ENCODE measurements at places on chromosomes 6 and 20.

DNA sequence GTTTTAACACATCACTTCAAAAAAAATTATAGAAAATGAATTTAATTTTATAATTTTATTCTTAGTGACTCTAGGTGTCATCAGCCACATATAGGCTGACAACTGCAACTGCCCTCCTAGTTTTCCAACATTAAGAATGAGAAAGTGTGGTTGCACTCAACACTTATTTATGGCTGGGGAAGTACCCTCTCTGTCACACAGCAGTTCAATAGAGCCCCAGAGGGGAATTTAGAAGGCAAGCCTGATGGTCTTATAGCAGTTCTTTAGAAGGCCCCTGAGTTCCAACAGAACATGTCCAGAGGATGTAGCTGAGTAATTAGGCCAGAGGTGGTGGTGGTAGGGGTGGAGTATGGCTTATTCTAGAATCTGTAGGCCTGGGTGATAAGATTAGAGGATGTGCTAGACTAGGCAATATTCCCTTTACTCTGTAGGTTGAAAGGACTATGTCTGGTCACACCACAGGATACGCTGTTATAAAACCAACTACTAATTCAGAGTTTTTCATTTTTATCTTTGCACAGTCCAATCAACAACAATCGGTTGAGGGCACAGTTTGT, 226.5 kb upstream of the CITED2 start:
- DNase-seq: no peak

DNA sequence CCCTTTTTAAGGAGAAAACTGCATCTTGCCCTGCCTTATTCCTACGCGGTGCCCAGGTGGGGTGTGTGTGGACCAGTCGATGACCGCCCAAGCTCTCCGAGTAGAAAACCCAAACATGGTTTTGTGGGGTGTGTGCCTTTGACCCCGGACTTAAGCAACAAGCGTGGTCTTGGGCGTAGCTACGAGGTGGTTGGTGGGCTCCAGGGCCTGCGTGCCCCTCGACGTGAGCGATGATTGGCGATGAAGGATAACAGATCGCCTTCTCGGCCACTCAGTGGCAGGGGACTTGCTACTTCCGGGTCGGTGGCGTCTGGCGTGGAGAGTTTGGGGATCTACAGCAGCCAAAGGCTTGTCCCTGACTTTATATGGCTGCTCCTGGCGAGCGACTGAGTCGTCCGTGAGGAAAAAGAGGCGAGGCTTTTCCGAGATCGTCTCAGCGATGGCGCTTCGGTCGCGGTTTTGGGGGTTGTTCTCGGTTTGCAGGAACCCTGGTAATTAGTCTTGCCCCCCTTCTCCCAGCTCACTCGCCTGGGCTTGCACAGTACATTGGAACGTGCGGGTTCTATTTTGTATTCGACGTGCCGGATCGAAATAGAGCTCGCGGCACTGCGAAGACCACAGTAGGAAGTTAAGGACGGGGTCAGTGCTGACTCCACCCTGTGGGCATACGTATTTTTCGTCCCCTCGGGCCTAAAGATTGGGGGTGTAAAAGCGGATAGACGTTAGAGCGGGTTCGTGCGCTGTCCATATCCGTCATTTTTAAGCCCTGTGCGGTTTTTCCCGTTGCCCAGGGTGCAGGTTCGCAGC, at the start of gene MRPL18:
Gene MRPL18 (plus strand): TSS at position 319 of the 807 bp plus-strand sequence. CDS start 121 bp downstream, at position 440.
- DNase-seq: peak; percentile 61

DNA sequence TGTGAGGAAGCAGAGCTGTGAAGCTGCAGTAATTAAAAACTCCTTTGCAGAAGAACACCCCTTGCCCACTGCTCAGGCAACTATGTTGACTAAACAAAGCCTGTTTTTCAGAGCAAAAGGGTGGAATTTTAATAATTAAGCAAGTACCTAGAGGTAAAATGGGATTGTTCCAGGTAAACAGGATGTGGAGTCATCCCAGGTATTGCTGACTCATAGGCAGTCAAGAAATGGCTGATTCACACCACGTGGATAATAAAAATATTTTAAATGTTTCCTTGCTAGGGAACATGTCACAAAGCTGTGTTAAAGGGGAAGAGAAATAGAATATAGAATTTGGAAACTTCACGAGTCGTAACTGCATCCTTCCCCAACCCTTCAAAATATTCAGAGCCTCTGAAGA, 491.8 kb downstream of the BTBD3 start:
- DNase-seq: no peak

- DNase-seq: no peak
Measured at GRCh38 chr6:133954657-133955576, 1.9 kb downstream of the TBPL1 start.

DNA sequence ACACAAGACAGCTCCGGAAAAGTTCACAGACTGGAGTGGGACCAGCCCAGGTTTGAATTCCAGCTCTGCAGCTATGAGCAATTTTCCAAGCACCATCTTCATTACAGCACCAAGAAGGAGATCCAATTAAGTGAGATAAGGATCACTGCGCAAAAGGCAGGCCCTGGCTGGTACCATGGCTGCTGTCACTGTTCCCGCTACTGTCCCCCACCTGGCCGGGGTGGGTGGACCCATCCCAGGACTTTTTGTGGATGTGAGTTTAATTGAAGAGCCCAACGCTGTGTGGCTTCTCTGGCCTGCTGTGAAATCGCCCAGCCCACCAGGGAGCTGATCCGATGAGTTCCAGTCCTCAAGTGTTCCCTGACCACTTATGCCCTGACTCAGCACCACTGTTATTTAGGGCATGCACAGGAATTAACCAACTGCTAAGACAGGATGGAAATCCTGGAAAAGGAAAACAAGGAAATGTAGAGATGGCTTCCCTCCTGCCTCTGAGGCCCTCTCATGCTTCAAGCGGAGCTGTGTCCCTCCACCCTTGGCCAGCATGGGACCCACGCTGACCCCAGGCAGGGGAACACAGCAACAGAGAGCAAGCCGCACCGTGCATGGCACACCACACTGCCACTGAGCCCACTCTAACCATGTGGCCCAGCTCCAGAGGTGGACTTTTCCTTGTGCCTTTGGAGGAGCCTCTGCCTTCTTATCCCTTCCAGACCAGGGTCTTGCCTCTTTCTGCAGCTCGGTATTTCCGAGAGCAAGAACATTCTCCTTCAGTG, 150.0 kb upstream of the CST7 start:
- no peak for DNase-seq

GRCh38 chr6:5827056-5827904, 179.4 kb downstream of the NRN1 start:
- no peak for DNase-seq

GRCh38 chr20:17467120-17467655, 64.0 kb downstream of the BFSP1 start:
- no peak for DNase-seq

GRCh38 chr6:40788661-40789655, 201.8 kb upstream of the LRFN2 start:
- DNase-seq: peak; percentile 15

- DNase-seq: peak; percentile 46
Measured at GRCh38 chr6:139135578-139136545, 982 bp downstream of the HECA start.

- DNase-seq: no peak
Measured at GRCh38 chr6:122853259-122853995, 64.4 kb downstream of the SMPDL3A start.

DNA sequence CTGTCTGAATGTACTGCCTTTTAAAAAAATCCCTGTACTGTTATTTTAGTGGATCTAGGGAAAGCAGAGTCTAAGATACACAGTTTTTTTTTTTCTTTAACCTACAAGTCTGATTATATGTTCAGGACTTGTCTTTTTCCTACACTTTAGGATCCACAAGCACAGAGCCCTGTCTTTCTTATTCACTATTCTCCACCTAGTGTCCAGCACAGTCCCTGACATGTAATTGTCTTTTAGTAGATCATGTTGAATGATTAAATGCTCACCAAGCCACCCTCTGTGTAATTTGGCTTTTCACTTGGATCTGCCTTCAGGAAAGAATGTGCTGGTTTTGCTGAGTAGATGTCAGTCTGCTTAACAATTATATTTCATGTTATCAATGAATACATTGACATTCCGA, 35.8 kb upstream of the YWHAB start:
- DNase-seq: no peak

GRCh38 chr6:3722785-3723184, 28.7 kb downstream of the PXDC1 start:
- DNase-seq: no peak

- no peak for DNase-seq
Measured at GRCh38 chr6:114249522-114249921, 93.3 kb downstream of the HS3ST5 start.

GRCh38 chr20:8346700-8347270, 214.7 kb downstream of the PLCB1 start:
- no peak for DNase-seq

- DNase-seq: no peak
Measured at GRCh38 chr6:36224918-36225461, 28.4 kb downstream of the BRPF3 start.

- DNase-seq: peak; percentile 1
Measured at GRCh38 chr6:123415844-123416468, 220.8 kb downstream of the TRDN start.

DNA sequence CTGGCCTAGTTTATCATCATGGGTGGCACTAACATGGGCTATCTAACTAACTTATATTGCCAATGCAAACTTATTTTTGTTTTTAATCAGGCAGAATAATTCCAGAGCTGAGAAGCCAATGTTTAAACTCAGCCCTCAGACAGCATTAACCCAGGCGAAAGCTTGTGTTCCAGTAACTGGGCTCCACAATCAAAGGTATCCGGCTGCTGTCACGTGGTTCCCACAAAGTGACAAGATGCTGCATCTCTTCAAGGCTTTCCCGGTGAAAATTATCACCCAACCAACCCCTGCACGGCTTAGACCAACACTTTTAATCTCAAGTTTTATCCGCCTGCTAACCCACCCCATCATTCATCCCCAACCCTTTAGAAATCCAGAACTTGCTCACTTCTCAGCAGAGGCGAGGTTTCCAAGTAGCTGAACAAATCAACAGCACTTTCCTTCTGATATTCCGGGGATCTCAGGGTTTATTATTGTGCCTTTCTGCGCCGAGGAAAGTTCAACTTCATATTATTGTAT, 885 bp downstream of the MTCL3 start:
- no peak for DNase-seq

DNA sequence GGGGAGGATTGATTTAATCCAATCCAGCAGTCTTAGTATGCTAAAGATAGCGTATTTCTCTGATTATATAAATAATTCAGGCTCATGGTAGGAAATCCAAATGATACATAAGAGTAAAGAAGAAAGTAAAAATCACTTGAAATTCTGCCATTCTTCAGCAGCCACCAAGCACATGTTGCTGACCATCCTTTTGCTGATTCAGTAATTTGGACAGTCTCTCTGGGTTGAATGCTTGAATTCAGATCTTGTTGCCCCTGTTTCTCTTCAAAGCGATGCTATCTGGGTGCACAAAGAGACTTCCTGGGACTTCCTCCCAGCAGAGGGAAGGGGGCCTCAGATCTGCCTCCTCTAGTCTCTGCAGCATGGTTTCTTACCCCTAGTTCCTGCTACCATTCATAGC, 609.1 kb downstream of the UTRN start:
- DNase-seq: no peak

DNA sequence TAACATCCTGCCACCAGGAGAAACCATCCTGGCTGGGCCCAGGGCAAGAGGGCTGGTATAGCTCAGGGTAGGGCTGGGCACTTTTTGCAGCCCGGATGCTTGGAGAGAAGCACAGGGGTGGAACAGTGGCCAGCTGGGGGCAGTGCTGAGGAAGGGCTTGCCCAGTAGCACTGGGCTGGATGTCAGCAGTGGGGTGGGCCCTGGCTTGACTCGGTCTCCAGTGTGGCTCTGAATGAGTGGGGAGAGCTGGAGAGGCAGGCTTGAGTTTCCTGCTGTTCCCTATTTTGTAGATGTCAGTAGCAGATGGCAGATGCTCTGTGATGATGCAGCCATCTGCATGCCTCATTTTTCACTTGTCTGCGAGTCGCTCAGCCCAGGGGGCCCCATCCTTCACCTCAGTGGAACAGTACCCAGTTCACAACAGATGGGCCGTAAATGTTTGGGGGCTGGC, 56.3 kb upstream of the TULP1 start:
- peak; percentile 9 for DNase-seq

DNA sequence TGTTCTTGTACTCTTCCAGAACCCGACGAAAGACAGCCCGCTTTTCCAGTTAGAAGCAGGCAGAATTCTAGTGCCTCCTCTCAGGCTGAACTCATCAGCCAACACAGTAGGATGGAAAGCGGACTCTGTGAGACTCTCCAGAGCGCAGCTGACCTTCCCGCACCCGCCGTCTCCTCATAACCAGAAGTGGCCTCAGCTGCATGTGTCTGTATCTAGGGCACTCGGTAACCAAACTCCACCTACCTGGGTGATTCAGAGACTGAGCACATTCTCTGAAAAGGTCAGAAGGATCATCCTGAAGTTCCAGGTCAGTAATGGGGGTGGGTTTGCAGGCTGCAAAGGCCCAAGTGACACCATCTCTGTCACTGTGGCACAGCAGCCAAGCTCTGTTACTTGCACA, 66.7 kb upstream of the NFATC2 start:
- DNase-seq: no peak

DNA sequence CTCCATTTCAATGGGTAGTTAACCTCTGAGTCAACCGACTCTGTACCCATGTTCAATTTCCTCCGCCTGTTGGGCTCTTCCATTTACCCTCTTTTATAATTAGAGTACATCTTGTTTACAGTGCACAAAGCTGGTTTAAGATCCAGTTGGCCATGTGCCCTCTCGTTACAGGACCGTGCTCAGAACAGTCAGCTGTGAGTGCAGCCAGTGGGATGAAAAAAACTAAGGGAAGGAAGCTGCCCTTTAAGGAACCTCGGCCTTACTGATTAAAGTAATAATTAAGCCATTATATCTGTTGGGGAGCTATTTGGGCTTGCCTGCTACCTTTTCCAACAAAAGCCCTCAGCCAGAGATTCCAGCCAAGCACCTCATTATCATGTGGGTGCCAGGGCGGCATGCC, 68.8 kb downstream of the TMEM170B start:
- no peak for DNase-seq

GRCh38 chr6:3368685-3369084, 88.2 kb downstream of the SLC22A23 start:
- DNase-seq: no peak

DNA sequence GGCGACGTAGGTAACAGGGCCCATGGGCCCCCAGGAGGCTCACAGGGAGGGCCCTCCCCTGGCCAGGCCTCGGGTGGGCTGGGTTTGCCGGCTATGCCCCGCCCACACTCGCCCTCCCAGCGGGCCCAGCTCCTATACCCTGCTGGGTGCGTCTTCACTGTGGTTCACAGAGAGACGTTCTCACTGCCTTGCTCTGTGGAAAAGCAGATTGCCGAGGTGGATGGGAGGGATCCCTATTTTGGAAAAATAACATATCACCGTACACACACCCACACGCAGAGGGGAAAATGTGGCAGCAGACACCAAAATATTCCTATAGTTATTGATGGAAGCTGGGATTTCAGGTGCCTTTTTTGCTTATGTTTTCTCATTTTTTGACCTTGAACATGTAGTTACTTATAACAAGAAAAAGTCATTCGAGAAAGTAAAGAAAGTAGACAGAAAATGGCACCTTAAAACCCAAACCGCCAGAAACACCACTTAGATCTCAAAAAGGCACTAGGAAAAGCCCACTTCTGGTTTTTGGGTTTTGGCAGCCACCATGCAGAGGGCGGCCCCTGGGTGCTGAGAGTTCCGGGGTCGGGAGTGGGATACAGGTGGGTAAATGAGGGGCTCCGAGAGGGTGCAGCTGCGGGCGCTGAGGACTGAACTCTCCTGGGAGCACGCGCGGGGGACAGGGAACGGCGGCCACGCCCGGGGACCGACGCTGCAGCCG, 49.4 kb downstream of the TMEM242 start:
- DNase-seq: peak; percentile 23
